ENCODE measurements at places on chromosomes 16 and 17. TPM values are rescaled to one million over a fixed set of nuclear protein-coding genes. Genes with fewer than 3 reads are reported as not detected.

GRCh38 chr17:35428229-35428628 is 4.1 kb downstream of the SLFN12 start:
- H3K36me3 ChIP-seq: no peaks in the 10 kb centered on the region
- H3K4me1 ChIP-seq: peaks cover 17% of the 10 kb centered on the region
- no peak for DNase-seq
- H3K4me3 ChIP-seq: no peak overlapping the region
- H3K27me3 ChIP-seq: no peaks in the 10 kb centered on the region

DNA sequence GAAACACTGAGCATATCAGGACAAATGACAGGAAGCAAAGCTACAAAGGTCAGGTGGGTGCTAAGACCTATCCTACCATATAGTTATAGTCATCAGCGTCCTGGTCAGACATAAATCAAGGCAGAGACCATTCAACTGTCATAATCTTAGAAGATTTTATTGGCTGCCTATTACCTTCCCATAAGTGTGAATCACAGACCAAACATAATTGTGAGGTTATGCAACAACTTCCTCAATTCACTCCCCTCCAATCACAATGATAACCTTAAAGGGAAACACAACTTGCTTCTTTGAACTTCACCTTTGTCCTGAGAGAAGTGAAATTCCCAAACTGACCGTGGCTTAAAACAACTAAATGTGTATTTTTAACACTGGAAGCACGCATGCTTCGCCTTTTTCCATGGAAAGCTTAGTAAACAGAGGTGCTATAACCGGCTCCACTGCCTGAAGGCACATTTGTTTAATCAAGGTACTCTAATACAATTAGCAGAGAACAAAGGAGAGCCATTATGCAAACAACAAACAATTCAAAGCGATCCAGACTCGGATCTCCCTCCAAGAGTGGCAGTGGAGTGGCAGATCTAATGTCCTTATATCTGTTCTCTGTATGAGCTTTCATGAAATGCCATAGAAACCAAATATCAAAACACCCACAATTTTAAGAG is 84.9 kb downstream of the TMEM114 start:
- H3K27ac ChIP-seq: no peak overlapping the region
- no peaks in the 10 kb centered on the region for H3K4me1 ChIP-seq
- H3K4me3 ChIP-seq: no peak overlapping the region
- DNase-seq: no peak
- H3K36me3 ChIP-seq: no peaks in the 10 kb centered on the region

GRCh38 chr17:8369944-8370343 is 6.6 kb downstream of the KRABD2 start:
- peaks cover 11% of the 10 kb centered on the region for H3K4me1 ChIP-seq
- peaks cover 14% of the 10 kb centered on the region for H3K36me3 ChIP-seq
- no peak overlapping the region for H3K4me3 ChIP-seq
- H3K27me3 ChIP-seq: no peaks in the 10 kb centered on the region
- H3K27ac ChIP-seq: no peak overlapping the region

GRCh38 chr16:50050802-50051201 is 15.0 kb upstream of the HEATR3 start:
- DNase-seq: no peak
- H3K4me1 ChIP-seq: no peaks in the 10 kb centered on the region
- no peak overlapping the region for H3K27ac ChIP-seq
- H3K4me3 ChIP-seq: no peak overlapping the region
- H3K27me3 ChIP-seq: no peaks in the 10 kb centered on the region

- H3K27me3 ChIP-seq: no peaks in the 10 kb centered on the region
- H3K4me1 ChIP-seq: no peaks in the 10 kb centered on the region
- H3K4me3 ChIP-seq: no peak overlapping the region
- H3K27ac ChIP-seq: no peak overlapping the region
- H3K36me3 ChIP-seq: peaks cover 15% of the 10 kb centered on the region
Observed at GRCh38 chr17:16442141-16442540, 26.8 kb downstream of the TRPV2 start.

DNA sequence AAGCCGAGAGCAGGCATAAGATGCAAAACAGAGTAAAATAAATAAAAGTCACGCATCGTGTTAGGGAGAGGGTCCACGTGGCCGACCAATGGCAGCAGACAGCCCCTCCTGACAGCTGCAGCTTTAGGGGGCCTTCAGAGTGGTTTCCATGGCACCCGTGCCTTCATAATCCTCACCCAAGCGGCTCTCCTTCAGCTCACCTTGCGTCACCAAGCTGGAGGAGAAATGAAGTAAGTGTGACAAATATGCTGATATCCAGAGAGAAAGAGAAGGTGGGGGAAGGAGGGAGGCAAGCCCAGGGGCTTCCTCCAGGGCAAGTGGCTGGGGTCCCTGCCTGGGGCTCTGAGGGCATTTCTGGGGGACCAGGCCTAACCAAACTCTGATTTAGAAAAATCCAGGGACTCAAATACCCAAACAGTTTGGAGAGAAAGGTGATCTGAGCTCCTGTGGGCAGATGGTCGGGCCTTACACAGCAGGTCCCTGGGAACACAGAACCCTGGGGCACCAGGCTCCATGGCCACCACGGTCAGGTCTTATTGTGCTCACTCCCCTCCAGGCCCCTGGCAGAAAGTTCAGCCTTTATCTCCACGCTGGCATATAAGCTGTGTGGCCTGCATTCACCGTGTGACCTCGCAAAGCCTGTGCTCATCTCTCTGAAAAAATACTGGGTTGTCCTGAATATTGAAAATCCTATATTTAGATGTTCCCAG is 80.7 kb upstream of the TNRC6C start:
- no peak overlapping the region for H3K27ac ChIP-seq
- peaks cover 18% of the 10 kb centered on the region for H3K4me1 ChIP-seq
- no peaks in the 10 kb centered on the region for H3K27me3 ChIP-seq
- H3K4me3 ChIP-seq: no peak overlapping the region

SPAG9 gene
- 79.2 TPM for total RNA-seq

EVI2A gene
- 7.1 TPM for total RNA-seq

Data from sigmoid colon (tissue), 7 donors.